SK-N-SH (cell line): ENCODE measurements at places on chromosomes 1 and 21. TPM values are rescaled to one million over a fixed set of nuclear protein-coding genes. Genes with fewer than 3 reads are reported as not detected.

- DNase-seq = no peak
Observed at GRCh38 chr1:230818367-230818766, 50.0 kb downstream of the C1orf198 start.

GRCh38 chr1:169129109-169129784 lies 22.8 kb downstream of the ATP1B1 start:
- DNase-seq = no peak

GRCh38 chr1:12338017-12338416 lies 108.2 kb downstream of the VPS13D start:
- DNase-seq = no peak

DNA sequence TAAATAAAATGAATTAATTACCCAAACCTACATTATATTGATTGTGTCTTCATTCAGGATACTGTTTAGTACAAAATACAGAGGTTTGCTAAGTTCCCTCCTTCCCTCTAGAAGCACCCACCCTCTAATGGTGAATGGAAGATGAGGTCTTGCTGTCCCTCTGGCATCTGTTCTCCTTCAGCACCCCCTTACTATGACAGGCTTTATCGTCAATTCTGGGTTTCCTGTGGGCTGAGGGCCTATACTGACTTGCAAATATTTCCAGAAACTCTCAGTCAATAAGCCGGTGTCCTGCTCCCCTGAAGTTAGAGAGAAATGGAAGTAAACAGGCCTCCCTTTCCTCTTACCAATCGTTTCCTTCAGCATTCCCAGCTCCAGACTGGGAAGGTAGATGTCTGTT lies 13.2 kb downstream of the LAX1 start:
- no peak for DNase-seq

- no peak for DNase-seq
Observed at GRCh38 chr1:231636157-231636556, 9.6 kb downstream of the DISC1 start.

DNA sequence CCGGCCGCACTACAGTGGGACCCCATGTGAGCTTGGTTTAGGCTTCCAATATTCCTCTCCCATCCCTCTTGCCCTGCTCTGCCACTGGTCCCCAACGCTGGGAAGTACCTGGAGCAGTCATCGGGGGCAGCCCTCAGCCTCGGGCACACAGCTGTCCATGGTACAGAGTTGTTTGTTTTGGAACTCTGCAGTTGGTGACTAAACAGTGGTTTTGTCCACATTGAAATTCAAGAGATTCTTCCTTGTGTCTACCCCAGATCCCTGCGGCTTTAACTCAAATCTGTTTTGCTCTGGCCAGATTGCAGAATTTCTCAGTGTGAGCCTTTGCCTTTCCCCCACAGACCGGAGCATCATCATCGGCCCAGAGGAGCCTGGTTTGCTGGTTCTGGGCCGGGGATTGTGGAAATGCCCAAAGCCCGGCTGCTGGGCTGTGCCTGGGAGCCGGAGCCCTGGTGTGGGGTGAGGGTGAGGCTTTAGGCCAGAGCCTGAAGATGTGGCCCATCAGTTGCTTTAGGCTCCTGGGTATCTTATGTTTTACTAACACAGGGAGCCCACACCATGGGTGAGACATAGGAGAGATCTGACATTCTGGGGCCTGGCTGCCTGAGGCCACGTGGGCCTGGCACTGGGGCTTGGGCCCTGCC lies 93.2 kb downstream of the ARHGEF10L start:
- DNase-seq = no peak

Gene CFH
- 2.9 and 4.9 TPM in 2 replicates for polyA plus RNA-seq
